ENCODE measurements at places on chromosomes 2 and 18. TPM values are rescaled to one million over a fixed set of nuclear protein-coding genes. Genes with fewer than 3 reads are reported as not detected.

- peaks cover 45% of the 10 kb centered on the region for H3K4me1 ChIP-seq
- no peaks in the 10 kb centered on the region for H3K27me3 ChIP-seq
- H3K27ac ChIP-seq: peak overlapping the region; percentile 86
- no peaks in the 10 kb centered on the region for H3K36me3 ChIP-seq
Measured at GRCh38 chr2:70104231-70105111, 17.2 kb downstream of the PCBP1 start.

DNA sequence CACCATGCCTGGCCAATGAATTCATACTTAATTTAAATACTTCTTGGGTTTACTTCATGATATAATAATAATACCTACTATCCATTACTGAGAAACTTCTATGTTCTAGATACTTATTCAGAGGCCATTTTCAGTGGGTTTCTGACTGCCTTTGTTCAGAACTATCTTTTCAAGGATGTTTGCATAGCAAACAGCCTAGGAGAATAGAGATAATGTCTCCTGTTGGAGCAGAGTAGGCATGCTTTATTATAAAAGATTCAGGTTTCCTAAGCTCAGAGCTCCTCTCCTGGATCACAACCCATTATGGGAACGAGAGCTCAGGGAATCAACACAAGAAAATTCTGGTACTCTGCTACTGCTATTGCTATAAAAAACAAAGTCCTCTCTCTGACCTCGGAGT lies 11.1 kb downstream of the FASTKD1 start:
- peaks cover 44% of the 10 kb centered on the region for H3K36me3 ChIP-seq
- DNase-seq: no peak
- peak overlapping the region; percentile 19 for H3K27ac ChIP-seq
- H3K4me1 ChIP-seq: no peaks in the 10 kb centered on the region
- H3K4me3 ChIP-seq: no peak overlapping the region

DNA sequence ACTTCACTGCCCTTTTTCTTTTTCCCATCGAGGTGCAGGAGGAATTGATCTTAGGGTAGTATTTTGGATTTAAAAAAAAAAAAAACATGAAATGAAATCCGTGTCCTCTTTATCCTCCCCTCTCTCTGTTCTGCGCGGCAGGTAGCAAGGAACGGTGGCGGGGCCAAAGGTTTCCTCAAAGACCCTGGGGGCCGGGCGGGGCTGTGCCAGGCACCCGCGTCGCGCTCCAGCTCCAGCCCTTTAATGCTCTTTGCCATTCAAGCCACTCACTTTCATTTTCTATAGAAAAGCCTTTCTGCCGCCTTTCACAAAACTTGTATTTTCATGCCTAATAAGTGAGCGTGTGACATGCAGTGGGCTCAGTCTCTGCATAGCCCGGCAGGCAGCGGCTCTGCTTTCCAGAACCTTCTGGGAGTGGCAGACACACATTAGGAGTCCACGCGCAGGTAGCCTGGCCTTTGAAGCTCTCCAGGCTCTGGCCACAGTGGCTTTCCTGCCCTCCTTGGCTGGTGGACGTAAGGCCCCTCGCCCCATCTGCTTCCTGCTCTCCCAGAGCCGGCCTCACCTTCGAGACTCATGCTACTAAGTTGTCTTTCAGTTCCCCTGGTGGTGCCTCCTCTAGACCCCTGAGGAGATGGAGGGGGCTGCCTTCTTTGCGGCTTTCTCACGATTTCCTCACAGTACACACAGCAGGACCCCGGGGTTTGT lies 41.7 kb downstream of the AGAP1 start:
- no peak overlapping the region for H3K27ac ChIP-seq
- no peak for DNase-seq
- peaks cover 63% of the 10 kb centered on the region for H3K4me1 ChIP-seq
- peaks cover 3% of the 10 kb centered on the region for H3K36me3 ChIP-seq
- no peaks in the 10 kb centered on the region for H3K27me3 ChIP-seq

DNA sequence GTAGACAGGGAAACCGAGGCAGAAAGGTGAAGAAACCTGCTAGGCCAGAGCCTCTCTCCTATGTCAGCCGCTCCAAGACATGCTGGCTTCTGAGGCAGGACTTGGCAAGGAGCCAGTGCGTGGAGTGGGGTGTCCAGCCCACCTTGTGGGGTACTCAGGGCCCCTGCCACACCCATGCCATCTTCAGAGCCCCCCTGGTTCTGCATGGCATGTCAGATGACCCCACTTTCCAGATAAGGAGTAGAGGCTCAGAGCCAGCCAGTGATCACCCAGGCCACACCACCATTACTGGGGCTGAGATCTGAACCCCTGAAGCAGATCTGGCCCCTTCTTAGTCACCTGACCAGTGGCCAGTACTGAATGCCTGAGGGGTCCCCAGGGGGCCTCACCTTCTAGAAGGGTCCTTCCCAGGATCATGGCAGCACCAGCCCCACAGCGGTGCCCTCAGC lies 14.7 kb downstream of the CROCC2 start:
- no peaks in the 10 kb centered on the region for H3K4me1 ChIP-seq
- no peak overlapping the region for H3K27ac ChIP-seq
- no peaks in the 10 kb centered on the region for H3K27me3 ChIP-seq
- no peaks in the 10 kb centered on the region for H3K36me3 ChIP-seq
- no peak for DNase-seq
- H3K4me3 ChIP-seq: no peak overlapping the region

- H3K27me3 ChIP-seq: no peaks in the 10 kb centered on the region
- H3K27ac ChIP-seq: no peak overlapping the region
- no peaks in the 10 kb centered on the region for H3K36me3 ChIP-seq
- H3K4me1 ChIP-seq: peaks cover 17% of the 10 kb centered on the region
- H3K4me3 ChIP-seq: no peak overlapping the region
Measured at GRCh38 chr2:100632759-100633158, 70.0 kb downstream of the PDCL3 start.

DNA sequence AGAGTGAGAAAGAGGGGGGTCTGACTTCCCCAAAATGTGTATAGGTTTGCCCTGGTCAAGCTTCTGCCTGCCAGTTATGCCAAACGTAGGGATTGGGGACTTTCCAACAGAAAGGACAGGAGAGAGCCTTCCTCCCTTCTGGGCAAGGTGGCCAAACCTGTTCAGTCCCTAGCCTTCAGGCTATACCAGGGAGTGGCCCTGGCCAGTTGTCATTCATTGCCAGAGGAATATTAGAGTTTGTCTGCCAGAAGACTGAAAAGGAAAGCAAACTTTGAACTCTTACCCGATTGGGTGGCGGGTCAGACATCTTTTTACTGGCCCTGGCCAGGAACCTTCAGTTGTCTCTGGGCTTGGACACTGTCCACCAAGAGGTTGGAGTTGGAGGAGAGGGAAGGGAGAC lies 22.1 kb downstream of the RAB3GAP1 start:
- H3K4me1 ChIP-seq: no peaks in the 10 kb centered on the region
- H3K36me3 ChIP-seq: peaks cover 79% of the 10 kb centered on the region
- H3K27ac ChIP-seq: no peak overlapping the region
- DNase-seq: no peak
- no peak overlapping the region for H3K4me3 ChIP-seq

DNA sequence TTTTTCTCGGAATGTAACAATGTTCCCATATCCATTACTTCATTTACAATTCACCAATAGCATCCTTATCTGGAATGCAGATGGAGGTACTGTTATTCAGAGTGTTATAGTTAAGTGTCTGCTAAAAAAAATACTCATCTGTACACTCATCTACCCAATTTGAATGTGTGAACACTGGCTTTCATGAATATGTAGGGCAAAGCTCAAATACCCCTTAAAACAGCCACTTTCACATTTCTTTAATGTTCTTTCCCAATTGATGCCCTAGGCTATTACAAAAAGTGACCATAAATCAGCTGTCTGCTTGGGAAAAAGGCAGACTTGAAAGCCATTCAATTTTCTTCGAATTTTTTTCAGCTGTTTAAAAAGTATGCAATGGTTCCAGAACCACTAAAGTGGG lies 796.3 kb upstream of the FSHR start:
- DNase-seq: no peak
- H3K27me3 ChIP-seq: peaks cover 45% of the 10 kb centered on the region
- no peaks in the 10 kb centered on the region for H3K36me3 ChIP-seq
- no peak overlapping the region for H3K4me3 ChIP-seq
- no peak overlapping the region for H3K27ac ChIP-seq
- peaks cover 19% of the 10 kb centered on the region for H3K4me1 ChIP-seq

DNA sequence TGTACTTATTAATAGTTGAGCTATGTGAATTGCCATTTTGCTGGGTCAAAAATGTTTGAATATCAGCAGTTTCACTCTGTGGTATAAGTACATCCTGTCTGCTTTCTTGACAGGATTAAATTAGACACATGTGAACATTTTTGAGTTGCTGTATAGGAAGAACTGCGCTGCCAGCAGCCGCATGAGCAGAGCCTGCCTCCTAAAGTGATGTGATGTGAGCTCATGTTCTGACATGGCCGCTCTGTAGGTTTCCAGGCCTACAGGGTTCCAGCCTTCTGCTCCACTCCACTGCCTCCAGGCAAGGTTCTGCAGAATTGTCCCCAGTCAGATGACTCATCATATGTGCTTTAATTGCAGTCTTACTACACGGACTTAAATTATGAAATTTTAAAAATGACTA lies 119.7 kb upstream of the NFATC1 start:
- H3K27me3 ChIP-seq: no peaks in the 10 kb centered on the region
- no peak overlapping the region for H3K4me3 ChIP-seq
- H3K27ac ChIP-seq: no peak overlapping the region
- no peak for DNase-seq
- H3K36me3 ChIP-seq: peaks cover 3% of the 10 kb centered on the region

DNA sequence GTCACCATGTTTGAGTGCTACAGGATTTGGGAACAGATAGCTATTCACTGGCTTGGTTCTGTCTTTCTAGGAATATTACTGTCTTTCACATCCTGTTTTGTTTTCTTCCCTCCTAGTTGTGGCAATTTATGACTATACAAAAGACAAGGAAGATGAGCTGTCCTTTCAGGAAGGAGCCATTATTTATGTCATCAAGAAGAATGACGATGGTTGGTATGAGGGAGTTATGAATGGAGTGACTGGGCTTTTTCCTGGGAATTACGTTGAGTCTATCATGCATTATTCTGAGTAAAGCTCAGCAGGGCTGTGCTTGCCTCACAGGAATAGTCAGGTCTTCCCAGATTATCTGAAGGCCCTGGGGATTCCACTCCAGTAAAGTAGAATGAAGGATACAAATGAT lies 98.9 kb downstream of the ABI2 start:
- H3K27ac ChIP-seq: no peak overlapping the region
- peaks cover 40% of the 10 kb centered on the region for H3K36me3 ChIP-seq
- H3K4me1 ChIP-seq: no peaks in the 10 kb centered on the region
- no peak overlapping the region for H3K4me3 ChIP-seq

DNA sequence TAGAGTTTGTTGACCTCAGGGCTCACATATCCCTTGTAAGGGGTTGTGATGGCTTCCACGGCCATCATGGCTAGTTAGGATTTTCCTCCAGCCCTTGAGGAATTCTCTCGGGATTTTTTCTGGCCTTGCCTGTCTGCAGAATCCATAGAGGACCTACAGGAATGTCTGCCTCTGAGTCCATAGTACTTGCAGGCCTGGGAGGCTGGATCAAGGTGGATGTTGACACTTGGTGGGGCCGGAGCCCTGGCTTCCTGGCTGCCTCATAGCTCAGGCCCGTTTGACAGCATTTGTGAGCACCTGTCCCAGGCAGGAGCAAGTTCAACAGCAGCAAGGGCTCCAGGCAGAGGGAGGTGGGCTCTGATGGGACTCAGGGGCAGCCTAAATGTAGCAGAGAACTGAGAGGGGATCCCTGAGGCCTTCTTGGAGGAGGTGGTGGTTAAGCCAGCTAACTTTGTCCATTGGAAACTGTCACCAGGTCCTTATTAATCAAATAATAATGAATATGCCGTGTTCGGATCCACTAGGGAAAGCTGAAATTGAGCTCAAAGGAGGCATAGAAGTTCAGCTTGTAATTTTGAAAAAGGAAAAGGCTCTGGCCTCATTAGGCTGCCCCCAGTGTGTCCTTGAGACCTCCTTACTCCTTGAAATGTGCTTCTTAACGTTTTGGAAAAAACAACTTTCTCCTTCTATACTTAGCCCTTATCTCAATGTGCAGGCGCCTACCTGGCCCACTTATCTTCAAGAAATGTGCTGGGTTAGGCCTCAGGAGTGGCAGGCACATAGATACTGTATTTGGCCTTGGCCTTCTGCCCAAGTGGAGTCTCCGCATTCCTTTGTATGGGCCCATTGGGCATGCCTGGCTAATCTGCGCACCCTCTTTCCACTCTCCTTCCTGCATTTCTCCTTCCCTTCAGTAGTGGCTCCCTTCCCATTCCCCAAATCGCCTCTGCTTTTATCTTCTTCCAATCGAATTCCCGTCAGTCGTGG lies 66.9 kb downstream of the HPCAL1 start:
- peak overlapping the region; percentile 60 for H3K27ac ChIP-seq
- H3K4me3 ChIP-seq: no peak overlapping the region
- H3K27me3 ChIP-seq: no peaks in the 10 kb centered on the region
- H3K4me1 ChIP-seq: peaks cover under 1% of the 10 kb centered on the region
- no peaks in the 10 kb centered on the region for H3K36me3 ChIP-seq

- H3K36me3 ChIP-seq: no peaks in the 10 kb centered on the region
- no peak overlapping the region for H3K4me3 ChIP-seq
- H3K4me1 ChIP-seq: peaks cover 13% of the 10 kb centered on the region
- no peak overlapping the region for H3K27ac ChIP-seq
Measured at GRCh38 chr2:109244750-109245382, 115.9 kb downstream of the SH3RF3 start.

- H3K4me1 ChIP-seq: peaks cover 7% of the 10 kb centered on the region
- H3K36me3 ChIP-seq: no peaks in the 10 kb centered on the region
- peaks cover 47% of the 10 kb centered on the region for H3K27me3 ChIP-seq
- DNase-seq: no peak
- no peak overlapping the region for H3K27ac ChIP-seq
Measured at GRCh38 chr18:79792988-79793355, 4.8 kb upstream of the KCNG2 start.

- DNase-seq: no peak
- H3K27me3 ChIP-seq: peaks cover 32% of the 10 kb centered on the region
- peaks cover 16% of the 10 kb centered on the region for H3K4me1 ChIP-seq
- no peak overlapping the region for H3K4me3 ChIP-seq
Measured at GRCh38 chr2:69010437-69011194, 2.4 kb upstream of the ANTXR1 start.

DNA sequence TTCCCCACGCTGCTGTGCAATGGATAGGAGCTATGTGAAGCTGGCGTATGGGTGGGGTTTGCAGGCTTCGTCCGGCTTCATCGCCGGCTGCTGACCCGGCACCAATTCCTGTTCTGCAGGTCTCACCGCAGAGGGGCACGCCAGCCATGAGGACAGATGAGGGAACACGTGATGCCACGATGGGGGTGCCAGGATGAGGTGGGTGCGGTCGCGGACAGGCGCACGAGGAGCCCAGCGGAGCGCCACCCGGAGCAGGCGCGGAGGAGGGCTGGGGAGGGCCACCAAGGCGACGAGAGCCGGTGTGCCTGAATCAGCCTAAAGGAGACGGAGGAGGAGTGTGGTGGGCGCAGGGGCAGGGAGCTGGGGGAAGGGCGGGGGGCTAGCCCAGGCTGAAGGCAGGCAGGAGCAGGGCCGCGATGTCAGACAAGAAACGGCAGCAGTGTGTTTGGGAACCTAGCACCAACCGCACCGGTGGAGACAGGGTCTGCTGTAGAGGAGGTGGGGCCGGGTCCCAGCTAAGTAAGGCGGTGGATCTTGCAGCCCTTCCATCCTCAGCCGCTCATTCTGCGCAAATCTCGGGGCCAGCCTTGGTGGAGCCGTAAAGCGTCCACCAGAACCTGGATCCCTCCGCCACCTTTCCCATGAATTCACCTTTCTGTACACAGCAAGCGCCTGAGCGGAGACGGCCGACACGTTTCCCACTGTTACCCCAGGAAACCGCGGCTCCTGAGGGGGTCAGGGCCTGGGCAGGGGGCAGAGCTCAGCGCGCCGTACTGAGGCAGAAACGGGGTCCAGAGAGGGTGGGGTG lies 17.0 kb upstream of the CD8A start:
- H3K4me1 ChIP-seq: peaks cover 21% of the 10 kb centered on the region
- no peaks in the 10 kb centered on the region for H3K36me3 ChIP-seq
- H3K27me3 ChIP-seq: peaks cover 50% of the 10 kb centered on the region

Gene PSD4
- total RNA-seq: 2.3 TPM

Gene RIT2
- total RNA-seq: 1.4 TPM
